ENCODE measurements at places on chromosomes 12 and 14.

GRCh38 chr14:75831952-75832351 lies 149.8 kb downstream of the TGFB3 start:
- DNase-seq: no peak

GRCh38 chr14:78141590-78141989 lies 28.6 kb upstream of the NRXN3 start:
- DNase-seq: no peak

- no peak for DNase-seq
Measured at GRCh38 chr12:123937707-123938591, 34.7 kb downstream of the CCDC92 start.

- DNase-seq: no peak
Measured at GRCh38 chr14:56143025-56143424, 24.8 kb downstream of the PELI2 start.

GRCh38 chr14:100103250-100104005 lies 38.2 kb downstream of the EVL start:
- DNase-seq: peak; percentile 67

Data from cardiac septum (tissue), 1 donor.